ENCODE measurements at places on chromosomes 3 and 15.
A peak's percentile ranks its signal among the peaks of the same experiment; 100 is the strongest.

GRCh38 chr3:101588616-101589015 lies 14.6 kb downstream of the PCNP start:
- no peak for DNase-seq

DNA sequence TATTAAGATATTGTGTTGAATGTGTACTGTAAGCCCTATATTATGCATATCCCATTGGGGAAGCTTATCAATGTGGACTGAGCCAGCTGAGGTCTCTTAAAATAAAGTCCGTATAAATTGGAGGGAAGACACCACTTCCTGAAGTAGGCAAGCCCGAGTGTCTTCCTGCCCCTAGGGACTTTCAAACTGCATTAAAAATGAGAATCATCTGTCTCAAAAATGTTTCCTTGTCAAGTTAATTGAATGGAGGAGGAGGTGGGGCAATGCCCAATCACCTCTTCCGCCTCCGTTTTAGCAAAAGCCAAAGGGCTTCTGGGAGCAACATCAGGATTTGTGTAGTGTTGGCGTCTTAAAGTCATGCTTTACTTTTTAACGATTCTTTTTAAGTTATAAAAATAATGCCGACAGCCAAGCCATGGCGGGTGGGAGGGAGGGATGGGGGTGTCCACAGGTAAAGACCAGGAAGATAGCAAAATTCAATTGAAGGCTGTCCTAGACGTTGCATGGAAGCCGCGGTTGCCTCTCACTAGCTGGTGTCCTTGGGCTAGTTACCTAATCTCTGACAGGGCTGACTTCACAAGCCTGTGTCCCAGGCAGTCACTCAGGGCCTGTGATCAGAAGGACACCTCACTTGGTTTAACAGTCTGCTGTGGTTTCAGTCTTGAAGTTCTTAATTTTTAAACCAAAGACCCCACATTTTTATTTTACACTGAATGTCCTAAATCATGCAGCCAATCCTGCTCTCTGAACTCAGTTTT lies 524.9 kb upstream of the PROK2 start:
- DNase-seq: no peak

GRCh38 chr3:185292238-185292637 lies 38.4 kb upstream of the EHHADH start:
- DNase-seq: no peak

- no peak for DNase-seq
These were observed 46.7 kb downstream of the OXSM start for GRCh38 chr3:25836579-25836978.

DNA sequence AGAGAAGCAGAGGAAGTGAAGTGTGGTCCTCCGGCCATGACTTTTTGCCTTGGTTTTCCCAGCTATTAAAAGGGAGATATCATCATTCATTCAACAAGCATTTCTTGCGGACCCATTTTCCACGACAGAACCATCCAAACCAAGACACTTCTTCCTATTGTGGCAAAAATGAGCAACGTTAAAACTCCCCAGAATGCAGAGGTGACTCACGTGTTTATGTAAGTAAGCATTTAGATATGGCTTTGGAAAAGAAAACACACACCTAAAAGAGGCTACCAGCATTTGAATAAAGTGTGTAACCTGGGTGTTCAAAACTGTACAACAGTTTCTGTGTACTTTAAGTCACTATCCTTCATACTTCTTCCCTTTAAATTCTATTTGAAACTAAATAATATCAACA lies 181.3 kb downstream of the RORA start:
- DNase-seq: no peak

DNA sequence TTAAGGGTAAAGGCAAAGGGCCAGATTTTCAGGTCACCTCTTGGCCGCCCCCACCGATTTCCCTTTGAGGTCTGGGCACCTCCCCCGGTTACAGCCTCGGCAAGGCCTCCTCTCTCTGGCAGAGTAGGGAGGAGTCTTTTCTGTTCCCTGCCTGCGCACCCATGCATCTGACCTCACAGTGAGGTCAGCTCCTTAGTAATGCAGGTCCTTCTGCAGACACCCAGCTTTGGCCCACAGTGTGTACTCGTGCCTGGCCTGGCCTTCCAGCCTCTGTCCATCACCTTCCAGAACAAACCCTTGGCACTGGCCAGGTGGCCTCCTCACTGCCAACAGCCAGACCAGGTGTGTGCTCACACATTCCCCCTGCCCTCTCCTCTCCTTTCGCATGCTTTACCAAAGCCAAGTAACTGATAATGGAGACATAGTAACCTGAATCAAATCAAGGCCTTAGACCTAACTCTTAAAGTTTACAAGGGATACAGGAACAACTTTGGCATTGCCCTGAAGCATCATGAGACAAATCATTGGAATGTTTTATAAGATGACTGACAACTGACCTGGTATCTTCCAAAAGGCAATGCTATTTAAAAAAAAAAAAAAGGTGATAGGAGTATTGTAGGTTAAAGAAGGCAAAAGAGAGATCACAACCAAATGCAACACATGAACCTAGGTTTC lies 61.3 kb downstream of the CORO2B start:
- DNase-seq: no peak

- no peak for DNase-seq
These were observed 32.8 kb upstream of the PRR20G start for GRCh38 chr3:127320529-127321121.

DNA sequence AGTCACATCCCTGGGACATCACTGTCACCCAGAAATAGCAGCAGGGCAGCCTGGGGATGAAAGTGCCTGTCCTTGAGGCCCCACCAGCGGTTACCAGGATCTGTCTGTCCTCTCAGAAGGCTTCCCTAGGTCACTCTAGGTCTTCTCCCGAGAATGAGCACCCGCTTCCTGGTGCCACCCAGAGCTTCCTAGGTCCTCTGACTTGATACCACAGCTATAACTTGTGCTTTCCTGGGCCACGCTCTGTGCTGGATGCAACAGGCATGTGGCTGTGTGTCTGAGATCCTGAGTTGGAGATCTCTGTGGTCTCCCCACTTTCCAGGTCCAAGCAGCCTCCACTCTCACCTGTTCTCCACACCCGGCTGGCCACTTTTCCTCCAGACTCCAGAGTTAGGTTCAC lies 25.8 kb downstream of the ARNT2 start:
- no peak for DNase-seq

GRCh38 chr3:32820971-32821685 lies 3.3 kb downstream of the TRIM71 start:
- no peak for DNase-seq

DNA sequence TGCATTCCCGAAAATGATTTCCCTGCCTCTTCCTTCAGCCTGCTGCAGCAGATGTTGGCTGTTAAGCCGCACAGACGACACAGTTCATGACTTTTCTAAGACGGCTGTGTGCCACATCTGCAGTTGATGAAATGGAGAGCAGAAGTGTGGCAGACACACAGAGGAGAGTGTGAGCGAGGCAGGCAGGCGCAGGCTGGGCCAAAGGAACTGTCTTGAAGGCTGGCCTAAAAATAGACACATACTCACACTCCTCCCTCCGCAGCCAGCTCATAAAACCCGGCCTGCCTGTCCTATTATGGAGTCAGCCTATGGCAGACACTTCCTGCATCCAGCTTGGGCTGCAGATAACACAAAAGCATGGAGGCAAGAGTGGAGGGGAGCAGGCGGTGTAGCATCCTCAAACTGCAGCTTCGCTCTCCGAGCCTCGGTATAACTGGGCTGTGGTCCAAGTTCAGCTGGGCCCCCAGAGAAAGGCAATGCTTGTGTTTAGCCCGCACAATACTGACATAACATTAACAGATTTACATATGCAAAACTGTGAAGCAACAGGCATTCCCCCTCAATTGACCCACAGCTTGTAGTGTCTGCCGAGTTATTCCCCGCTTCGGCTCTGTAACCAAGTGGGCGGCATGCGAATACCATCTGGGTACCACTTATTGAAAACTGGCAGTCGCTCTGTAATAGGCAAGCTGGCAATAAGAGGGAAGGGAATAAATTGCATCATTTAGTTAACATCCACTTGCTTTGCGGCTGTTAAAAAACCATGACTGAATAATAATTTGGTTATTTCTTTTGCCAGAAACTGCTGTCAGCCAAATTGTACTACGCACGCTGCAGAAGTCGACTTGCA lies 40.8 kb downstream of the FOXP1 start:
- no peak for DNase-seq

GRCh38 chr15:100968050-100968966 lies 49.2 kb downstream of the LRRK1 start:
- no peak for DNase-seq

GRCh38 chr3:194689493-194689944 lies 3.8 kb downstream of the FAM43A start:
- DNase-seq: peak; percentile 65

GRCh38 chr15:67967871-67968431 lies 86.2 kb upstream of the PIAS1 start:
- peak; percentile 68 for DNase-seq

DNA sequence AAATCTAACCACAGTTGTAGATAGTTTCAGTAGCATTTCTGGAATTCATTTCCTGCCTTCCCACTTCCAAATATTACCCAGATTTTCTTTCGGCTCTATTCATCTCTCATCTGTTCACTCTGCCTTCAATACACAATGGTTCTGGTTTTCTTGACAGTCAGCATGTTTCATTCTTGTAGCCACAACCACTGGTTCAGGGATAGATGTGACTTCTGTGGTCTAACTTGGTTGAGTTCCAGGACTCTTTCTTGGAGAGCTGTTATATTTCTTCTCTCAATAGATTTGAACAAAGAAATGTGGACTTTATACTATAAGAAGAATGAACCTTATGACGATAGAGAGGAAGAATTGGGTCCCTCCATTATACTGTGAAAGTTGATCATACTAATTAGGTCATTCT lies 228.8 kb downstream of the NSUN3 start:
- DNase-seq: no peak

GRCh38 chr3:182723596-182723995 lies 69.7 kb upstream of the ATP11B start:
- no peak for DNase-seq

DNA sequence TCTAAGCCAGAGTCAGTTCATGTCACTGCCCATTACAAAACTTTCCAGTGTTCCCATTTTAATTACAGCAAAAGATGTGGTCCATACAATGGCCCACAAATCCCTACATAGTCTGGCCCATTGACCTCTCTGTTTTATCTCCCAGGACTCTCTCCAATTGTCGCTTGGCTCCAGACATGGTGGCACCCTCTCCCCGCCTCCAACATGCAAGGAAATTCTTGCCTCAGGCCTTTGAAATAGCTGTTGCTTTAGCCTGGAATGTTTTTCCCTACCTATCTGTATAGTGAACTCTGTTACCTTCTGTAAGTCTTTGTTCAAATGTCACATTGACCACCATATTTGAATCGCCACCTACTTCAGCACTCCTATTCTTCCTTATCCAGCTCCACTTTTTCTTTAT lies 377.3 kb upstream of the MCTP2 start:
- DNase-seq: no peak

- no peak for DNase-seq
These were observed 917.7 kb downstream of the IGSF11 start for GRCh38 chr3:118116991-118117390.

DNA sequence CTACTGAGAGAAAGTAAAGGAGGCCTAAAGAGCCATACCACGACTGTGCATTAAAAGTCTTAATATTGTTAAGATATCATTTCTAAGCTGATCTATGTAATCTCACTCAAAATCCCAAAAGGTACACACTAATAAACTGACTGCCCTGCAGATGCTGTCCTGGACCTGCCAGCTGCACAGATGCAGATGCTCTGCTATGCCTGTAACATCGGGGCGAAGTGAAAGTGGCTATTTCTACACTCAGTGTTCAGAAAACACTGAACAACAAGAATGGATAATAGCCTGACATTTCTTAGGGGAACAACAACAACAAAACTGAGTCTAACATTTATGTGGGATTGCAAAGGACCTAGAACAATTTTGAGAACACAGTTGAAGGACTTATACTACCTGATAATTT lies 31.9 kb downstream of the RAD18 start:
- DNase-seq: no peak

GRCh38 chr3:114619771-114620170 lies 325.9 kb downstream of the TIGIT start:
- no peak for DNase-seq

DNA sequence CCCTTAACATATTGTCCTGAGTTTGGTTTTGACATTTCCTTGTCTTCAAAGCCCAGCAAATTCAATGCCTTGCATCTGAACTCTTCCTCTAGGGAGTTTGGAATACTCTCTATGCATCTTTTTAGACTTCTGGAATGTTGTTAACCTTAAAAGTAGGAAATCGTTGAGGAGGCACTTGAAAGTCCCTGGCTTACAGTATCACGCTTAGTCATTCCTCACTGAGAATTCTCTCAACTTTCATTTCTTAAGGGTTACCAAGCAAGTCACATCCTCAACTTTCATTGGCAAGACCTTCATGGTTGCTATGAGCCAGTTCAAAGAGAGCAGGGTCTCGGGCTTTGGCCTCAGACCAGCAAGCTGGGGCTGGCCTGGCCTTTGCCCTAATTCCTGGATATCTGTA lies 89.9 kb downstream of the ASB7 start:
- DNase-seq: no peak

DNA sequence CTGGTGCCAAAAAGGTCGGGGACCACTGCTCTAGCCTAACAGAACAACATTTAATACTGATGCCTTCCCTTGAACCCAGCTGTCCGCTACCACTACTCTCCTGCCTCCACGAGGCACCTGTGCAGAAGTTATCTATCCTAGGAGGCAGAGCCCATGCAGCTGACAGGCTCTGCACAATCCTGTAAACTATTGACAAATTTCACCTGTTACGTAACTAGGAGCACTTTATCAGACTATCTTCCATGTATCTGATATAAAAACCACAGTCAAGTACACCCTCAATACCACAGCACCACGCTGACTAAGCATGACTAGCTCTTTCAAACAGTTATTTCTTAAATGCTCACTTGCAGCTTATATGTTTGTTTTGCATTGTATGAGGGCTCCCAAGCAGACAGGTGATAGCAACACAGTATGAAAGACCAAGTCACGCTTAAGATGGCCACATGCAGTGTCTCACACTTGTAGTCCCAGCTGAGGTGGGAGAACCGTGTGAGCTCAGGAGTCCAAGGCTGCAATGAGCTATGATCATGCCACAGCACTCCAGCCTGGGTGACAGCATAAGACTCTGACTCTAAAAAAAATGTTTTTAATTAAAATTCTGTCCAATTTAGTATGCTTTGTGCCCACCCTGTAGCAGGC lies 4.5 kb upstream of the IL17RC start:
- DNase-seq: no peak

DNA sequence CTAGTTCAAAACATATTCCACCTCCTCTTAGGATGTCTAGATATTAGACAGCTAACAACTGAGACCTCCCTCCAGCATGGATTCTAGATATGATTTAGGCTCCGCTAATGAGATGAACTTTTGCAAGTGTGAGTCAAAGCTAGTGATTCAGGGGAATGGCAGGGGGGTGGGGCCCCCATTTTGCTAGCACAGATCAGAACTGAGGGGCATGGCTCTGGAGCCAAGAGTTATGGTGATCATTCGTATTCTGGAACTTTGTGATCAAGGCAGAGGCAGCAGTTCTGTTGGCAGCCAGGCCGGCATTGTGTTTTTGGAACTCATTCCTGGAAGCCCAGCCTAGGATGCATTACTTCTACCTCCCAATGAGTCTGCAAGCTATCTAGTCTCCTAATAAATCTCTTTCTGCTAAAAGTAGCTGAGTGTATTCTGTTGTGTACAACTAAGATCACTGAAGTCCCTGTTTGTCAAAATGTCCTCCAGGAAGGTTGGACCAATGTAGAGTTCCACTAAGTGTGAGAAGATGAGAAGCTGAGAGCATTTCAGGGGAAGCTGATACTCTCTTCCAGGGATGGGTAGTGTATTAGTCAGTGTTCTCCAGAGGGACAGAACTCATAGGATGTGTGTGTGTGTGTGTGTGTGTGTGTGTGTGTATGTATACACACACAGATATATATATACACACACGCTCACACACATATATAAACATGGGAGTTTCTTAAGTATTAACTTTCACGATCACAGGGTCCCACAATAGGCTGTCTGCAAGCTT lies 312.7 kb downstream of the TLE3 start:
- DNase-seq: no peak

- no peak for DNase-seq
These were observed 15.7 kb upstream of the AEN start for GRCh38 chr15:88605189-88606069.
